Esophagus squamous epithelium (tissue), 5 donors: ENCODE measurements at places on chromosomes 12 and 14.

DNA sequence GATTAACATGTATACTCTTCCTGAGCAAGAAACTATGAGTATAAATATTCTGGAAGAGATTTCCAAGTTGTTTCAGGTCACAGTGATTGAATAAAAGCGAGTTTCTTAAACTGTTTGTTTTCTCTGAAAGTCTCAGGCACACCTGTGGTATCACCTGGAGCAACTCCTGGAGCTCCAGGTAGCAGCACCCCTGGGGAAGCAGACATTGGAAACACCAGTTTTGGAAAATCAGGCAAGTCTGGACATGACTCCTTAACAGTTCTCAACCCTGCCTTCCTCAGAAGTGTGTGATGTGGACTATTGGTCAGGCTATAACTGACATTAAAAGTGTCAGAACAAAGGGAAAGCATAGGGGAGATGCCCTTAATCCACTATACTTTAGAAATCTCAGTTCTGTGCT, 217.6 kb upstream of the CNTN1 start:
- no peak for DNase-seq

DNA sequence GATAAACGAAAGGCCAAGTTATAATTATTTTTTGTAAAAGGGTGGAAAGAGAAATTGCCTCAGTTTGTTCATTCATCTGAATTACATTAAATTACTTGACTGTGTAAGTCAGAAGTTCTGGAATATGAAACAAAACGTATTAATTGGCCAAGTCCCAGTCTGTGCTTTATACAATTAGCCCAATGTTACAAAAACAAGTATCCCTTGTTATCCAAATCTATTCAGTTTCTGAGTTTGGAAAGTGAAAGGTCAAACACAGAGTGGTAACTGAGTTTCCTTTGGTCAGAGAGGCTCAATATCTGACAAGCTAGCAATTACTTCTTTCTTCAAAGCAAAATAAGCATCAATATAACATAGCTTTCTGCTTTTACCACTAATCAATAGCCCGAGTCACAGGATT, 62.6 kb downstream of the SPPL3 start:
- no peak for DNase-seq

- no peak for DNase-seq
Observed at GRCh38 chr14:105426416-105427130, 6.9 kb downstream of the MTA1 start.

- no peak for DNase-seq
Observed at GRCh38 chr14:92726135-92726932, 22.1 kb downstream of the LGMN start.

DNA sequence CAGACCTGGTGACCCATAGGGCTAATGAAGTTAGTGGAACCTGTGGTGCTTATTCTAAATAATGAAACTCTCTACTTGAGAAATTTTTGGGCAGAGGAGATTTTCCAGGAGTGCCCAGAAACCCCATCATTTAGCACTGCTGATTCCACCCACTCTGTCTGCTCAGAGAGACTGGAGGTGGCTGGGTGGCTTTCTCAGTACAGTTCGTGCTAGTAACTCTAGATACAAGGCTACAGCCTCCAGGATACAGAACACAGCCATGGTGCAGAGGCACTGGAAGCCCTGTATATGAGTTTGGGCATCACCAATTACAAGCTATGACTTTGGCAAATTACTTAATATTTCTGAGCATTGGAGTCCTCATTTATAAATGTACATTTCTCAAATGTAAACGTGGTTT, 32.4 kb downstream of the CCDC177 start:
- DNase-seq, result no peak

DNA sequence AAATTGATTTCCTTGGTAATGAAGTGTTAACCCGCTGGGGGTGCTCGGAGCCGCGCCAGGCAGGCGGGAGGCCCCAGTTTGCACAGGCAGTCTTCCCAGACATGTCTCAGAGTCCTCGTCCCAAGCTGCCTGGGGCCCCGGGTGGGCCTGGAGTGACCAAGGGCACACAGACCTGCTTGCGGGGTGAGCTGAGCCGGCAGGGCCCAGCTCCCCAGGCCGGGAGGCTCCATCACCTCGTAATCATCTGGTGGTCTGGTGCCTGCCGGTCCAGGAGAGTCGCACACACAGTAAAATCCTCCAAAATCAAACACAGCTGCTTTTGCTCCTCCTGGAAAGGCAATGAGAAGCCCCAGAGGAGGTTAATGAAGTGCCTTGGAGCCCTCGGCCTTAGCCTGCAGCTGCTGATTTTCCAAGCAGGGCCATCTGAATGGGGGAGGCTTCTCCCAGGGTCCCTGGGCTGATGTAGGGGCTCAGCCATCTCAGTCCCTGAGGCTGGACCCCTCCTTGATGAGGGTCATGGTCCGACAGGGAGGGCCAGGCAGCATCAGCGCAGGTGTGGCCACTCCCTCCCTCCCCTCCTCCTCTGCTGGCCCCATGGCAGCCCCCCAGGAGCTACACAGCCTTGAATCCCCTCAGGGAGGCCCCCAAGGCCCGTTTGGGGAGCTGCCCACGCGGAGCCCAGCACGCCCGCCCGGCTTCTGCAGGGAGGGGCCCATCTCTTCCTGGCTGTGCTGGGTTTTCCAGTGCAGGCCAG, 39.4 kb upstream of the FBRSL1 start:
- no peak for DNase-seq
